ENCODE measurements at places on chromosomes 1 and 21.

GRCh38 chr1:68028566-68028965, 21.9 kb downstream of the DIRAS3 start:
- no peak for DNase-seq

GRCh38 chr21:25586326-25586725, 21.0 kb downstream of the MRPL39 start:
- no peak for DNase-seq

DNA sequence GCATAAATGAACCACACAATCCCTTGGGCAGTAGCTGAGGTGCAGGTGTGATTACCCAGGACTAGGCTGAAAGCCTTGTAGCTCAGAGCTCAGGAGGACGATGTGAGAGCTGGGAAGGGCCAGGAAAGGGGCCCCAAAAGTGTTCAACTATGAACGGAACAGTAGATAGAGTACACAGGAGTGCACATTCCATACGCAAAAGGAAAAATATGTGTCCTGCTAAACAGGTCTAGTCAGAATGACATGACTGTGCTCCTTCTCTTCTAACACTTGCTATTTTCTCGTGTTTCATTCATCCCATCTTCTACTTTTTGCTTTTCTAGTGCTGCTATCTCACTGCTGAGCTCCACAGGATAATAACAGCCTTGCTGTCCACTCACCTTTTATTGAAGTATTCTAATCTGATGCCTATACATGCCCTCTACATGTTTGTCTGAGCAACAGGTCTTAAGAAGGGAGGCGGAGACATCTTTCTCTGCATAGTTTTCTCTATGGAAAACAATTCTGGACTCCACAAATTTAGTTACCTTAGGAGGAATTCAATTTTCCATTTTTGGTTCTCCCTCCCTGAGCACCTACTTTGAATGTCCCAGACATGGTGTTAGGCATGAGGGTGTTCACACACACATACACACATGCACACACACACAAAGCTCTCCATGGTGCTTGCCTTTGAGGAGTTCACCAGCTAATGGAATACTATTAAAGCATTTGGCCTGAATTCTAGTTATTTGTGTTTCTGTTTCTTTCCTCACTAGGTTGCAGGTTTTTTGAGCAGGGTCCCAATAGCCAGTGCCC, 3.4 kb downstream of the S100A10 start:
- no peak for DNase-seq

- peak; percentile 75 for DNase-seq
Observed at GRCh38 chr1:79848316-79848715, 841.8 kb upstream of the ADGRL4 start.

GRCh38 chr1:87291107-87291506, 37.6 kb upstream of the LMO4 start:
- no peak for DNase-seq

- DNase-seq: peak; percentile 82
Observed at GRCh38 chr1:180360333-180361075, 130.4 kb downstream of the LHX4 start.

- no peak for DNase-seq
Observed at GRCh38 chr1:93708734-93709481, 27.3 kb upstream of the BCAR3 start.

DNA sequence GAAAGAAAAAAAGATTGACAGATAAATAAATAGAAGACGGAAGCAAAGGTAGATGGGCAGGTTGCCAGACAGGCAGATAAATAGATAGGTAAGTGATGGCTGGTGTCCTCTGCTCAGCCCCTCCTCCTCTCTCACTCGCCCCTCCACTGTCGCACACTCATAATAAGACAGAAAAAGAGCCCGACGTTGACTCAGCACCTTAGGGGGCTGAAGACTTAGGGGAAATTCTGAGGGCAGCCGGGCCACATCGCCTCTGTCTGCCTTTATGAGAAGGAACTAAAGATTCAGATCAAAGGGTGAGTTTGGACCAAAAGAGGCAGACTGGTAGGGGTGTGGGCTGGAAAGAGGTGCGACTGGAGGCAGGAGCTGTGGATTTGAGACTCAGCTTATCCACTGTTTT, 158.1 kb upstream of the IGSF21 start:
- DNase-seq: no peak

DNA sequence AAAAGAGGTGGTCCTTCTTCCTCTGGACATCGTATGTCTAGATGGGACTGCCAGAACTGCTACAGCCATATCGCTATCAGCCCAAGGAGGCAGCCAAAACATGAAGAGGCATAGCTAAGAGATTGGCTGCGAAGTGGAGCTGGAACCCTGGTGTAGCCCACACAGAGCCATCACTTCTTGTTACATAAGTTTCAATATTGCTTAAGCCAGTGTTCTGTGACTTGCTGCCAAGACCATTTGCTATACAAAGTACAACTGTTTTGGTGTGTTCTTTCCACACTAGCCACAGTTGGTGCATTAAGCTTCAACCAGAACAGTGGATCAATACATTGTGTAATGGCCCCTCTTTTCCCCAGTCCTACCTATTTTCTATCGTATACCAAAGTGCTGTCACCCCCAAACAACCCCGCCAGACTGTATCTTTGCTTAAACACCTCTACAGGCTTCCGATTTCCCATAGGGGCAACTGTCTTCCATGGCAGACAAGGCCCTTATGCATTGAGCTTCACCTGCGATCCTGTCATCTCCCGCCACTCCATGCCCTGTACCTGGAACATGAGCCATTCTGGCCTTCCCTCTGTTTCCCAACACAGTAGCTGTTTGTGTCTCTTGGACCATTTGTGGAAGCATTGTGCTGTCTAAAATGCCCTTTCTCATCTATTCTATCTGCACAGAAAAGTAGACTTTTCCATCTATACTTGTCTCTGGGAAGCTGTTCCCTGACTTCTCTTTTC, 241.8 kb downstream of the TTLL7 start:
- DNase-seq: no peak

DNA sequence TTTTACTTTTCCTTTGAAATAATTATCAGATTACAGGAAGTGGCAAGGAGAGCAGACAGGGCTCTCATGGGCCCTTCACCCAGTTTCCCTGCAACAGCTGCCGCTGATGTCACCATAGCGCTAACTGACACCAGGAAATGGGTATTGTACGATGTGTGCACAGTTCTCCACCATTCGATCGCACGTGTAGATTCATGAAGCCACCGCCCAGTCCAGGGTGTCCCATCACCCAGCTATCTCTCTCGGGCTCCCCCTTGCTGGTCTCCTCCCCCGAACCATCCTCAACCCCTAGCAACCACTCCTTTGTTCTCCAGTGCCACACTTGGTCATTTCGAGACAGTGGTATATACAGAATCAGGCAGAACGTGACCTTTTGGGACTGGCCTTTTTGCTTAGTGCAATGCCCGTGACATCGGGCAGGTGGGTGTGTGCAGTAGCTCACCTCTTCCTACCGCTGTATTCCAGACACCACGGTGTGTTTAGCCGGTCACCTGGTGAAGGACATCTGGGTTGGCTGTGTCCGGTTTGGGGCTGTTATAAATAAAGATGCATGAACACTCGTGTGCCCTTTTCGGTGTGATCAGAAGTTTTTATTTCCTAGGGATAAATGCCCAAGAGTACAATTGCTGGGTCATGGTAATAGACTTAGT, 118.4 kb downstream of the CRYAA start:
- no peak for DNase-seq

GRCh38 chr1:35441926-35442579, 115.2 kb downstream of the KIAA0319L start:
- peak; percentile 55 for DNase-seq

DNA sequence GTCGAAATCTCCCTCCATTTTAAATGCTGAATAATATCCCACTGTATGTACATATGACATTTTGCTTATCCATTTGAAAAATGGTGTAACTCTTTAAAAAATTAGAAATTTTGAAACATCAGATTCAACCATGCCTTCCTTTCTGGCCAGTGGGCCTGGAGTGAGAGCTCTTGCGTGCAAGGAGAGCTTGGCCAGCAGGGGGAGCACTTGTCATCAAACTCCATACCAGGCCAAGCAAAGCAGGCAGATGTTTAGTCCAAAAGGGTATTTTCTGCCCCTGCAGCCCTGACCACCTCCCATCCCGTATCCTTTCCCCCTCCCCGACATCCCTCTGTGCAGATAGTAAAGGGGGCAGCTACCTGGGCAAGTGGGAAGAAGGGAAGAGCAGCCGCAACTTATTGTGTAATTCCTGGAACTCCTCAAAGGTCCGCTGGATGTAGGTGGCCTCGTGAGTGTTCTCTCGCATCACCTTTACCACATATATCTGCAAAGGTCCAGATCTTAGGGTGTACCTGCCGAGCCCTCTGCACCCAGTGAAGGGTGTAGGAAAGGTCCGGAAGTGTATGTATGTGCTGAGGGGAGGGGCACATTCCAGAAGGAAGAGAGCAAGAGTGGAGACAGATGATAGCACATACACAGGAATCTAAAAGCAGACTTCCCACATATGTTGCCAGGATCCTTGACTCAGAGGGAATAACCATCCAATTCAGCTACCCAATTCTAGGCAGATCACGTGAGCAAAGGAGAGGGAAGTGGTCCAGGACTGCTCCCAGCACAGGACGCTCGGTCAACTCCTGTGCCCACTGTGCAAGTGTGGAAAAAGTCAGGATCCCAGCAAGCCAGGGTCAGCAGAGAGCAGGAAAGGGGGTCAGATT, 19.9 kb upstream of the PPP1R15B start:
- DNase-seq: peak; percentile 56

GRCh38 chr1:64378826-64379225, 91.1 kb upstream of the CACHD1 start:
- no peak for DNase-seq

GRCh38 chr1:16608838-16609560, 4.4 kb downstream of the NBPF1 start:
- no peak for DNase-seq

- peak; percentile 50 for DNase-seq
Observed at GRCh38 chr1:207944571-207944970, 33.6 kb upstream of the CD34 start.

GRCh38 chr1:32413507-32414185, 19.4 kb upstream of the BSDC1 start:
- peak; percentile 46 for DNase-seq

GRCh38 chr1:59755069-59755685, 59.6 kb upstream of the HOOK1 start:
- no peak for DNase-seq

- DNase-seq: peak; percentile 42
Observed at GRCh38 chr1:81149649-81150325, 650.9 kb upstream of the ADGRL2 start.

DNA sequence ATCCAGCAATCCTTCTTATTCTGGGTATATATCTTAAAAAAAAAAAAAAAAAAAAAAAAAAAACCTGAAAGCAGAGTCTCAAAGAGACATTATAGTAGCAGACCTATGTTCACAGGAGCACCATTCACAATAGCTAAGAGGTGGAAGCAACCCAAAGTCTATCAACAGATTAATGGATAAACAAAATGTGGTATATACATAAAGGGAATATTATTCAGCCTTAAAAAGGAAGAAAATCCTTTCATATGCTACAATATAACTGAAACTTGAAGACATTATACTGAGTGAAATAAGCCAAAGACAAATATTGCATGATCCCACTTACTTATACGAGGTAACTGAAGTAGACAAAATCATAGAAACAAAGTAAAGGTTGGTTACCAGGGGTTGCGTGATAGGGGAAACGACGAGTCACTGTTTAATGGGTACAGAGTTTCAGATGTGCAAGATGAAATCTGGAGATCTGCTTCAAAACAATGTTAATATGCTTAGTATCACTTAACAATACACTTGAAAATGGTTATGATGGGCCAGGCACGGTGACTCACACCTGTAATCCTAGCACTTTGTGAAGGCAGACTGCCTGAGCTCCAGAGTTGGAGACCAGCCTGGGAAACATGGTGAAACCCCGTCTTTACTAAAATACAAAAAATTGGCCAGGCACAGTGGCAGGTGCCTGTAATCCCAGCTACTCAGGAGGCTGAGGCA, 29.5 kb downstream of the PIK3R3 start:
- DNase-seq: peak; percentile 43

GRCh38 chr1:161999301-162000052, 24.2 kb downstream of the OLFML2B start:
- DNase-seq: no peak

DNA sequence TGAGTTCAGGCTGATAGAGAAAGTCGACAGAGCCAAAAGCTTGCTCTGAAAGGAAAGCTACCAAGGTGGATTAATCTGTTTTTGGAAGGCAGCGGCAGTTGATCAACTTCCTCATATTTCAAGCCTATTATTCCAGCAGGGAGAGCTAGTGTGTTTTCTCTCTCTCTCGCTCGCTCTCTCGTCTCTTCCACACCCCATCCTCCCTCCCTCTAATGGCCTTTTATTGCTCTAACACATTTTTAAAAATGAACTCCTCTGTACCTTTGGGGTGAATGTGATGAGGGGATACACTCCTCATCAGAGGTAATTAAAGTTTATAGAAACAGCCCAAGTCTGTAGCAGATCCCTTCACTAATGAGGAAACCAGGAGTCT, 126.4 kb downstream of the CLIC6 start:
- no peak for DNase-seq

DNA sequence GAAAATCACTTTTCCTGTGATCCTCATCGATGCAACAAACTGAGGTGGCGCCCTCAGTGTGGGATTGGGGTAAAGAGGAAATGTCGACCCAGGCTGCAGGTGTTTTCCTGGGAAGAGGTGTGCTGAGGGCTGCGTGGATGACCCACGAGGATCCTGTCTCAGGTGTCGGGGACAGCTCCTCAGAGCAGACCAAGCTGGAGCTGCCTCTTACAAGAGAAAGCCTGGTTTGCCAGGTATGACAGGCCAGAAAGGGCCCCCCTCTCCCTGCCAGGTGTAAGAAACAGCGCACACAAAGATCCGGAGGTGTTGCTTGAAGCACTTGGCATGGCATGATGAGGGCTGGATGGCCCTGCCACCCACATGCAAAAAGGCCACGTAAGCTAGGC, 12.6 kb downstream of the FHAD1 start:
- no peak for DNase-seq

- DNase-seq: no peak
Observed at GRCh38 chr1:118739501-118739900, 248.6 kb downstream of the TBX15 start.

- DNase-seq: no peak
Observed at GRCh38 chr1:205699416-205699815, 19.1 kb upstream of the SLC45A3 start.

GRCh38 chr1:189185097-189185496, 1292.6 kb downstream of the BRINP3 start:
- DNase-seq: no peak

- no peak for DNase-seq
Observed at GRCh38 chr1:178819123-178819522, 51.8 kb downstream of the ANGPTL1 start.

DNA sequence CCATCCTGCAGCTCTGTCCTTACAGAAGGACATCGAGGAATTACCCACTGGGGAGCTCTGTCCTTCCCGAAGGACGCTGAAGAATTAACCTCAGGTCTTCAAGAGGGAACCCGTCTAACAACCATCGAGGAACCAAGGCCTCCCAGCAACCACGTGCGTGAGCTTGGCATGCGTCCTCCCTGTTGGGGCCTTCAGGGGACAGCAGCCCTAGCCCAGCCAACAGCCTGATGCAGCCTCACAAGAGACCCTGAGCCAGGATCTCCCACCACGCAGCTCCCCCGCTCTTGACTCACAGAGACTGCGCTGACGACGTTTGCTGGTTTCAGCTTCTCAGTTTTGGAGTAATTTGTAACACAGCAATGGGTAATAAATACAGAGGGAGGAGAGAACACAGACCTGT, 19.6 kb upstream of the AGPAT3 start:
- DNase-seq: no peak

GRCh38 chr1:168261390-168261789, 19.3 kb upstream of the TBX19 start:
- DNase-seq: peak; percentile 33

GRCh38 chr21:15020797-15021196, 44.0 kb downstream of the NRIP1 start:
- no peak for DNase-seq

All from mammary epithelial cell (primary cell).